ENCODE measurements at places on chromosomes 16 and 17.

GRCh38 chr17:62821189-62822079, 13.3 kb upstream of the MARCHF10 start:
- DNase-seq, result no peak

DNA sequence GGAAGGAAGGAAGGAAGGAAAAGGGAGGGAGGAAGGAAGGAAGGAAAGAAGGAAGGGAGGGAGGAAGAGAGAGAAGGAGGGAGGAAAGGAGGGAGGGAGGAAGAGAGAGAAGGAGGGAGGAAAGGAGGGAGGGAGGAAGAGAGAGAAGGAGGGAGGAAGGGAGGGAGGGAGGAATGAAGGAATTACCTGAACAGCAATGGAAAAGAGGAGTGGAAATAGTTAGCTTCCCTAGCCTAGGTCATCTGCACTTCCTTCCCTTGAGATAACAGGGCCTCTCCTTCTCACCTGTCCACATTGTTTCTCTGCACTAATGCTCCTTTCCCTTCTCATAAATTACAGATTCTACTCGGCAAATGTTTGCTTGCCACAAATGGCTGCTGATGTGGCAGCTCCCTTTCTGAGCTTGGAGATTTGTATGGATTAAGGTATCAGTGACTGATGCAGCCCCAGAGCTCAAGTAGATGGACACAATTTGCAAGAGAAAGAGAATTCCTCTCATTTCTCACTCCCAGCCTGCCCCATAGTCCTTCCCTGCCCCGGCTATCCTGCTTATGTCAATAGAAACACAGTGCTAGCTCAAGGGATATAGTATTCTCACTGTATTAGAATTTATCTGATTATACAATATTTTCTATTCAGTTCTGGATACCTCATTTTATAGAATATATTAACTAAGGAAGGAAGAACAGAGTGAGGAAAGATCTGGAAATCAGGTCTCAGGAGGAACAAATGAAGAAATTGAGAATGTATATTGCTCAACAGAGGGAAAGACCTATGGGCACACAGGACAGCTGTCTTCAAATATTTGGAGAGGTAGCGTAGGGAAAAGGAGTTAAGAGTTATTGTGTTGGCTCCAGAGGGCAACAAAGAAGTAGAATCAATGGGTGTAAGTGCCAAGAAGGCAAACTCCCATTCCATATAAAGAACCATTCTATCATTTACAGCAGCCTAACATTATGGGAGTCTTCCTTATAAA, 14.6 kb downstream of the HOXB1 start:
- DNase-seq, result no peak

DNA sequence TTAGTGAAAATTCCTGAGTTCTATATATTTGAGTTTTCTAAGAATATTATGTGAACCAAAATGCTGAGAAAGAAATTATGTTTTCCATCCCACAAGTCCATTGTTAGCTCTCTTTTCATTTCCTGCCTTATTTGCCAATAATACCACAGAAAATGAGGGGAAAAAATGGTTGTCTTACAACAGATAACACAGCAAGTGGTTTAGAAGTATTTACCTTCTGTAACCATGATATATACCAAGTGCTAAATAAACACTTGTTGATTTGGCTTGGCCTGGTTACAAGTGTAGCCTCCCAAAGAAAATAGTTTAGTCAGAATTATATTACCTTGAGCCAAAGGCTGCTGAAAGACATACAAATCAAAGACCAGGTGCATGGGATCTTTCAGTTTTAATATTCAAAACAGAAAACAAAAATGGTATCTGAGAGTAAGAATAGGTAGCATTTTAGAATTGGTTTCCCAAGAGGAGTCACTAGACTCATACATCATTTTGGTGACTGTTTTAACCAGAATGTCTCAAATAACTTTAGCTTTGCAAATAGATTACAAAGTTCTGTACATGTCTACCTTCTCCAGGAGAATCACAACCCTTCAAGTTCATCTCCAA, 439.8 kb upstream of the DYNLRB2 start:
- DNase-seq, result no peak

GRCh38 chr17:81400154-81400977, 5.1 kb downstream of the BAHCC1 start:
- DNase-seq, result no peak

GRCh38 chr17:79420318-79421243, 190.3 kb downstream of the RBFOX3 start:
- DNase-seq, result no peak

DNA sequence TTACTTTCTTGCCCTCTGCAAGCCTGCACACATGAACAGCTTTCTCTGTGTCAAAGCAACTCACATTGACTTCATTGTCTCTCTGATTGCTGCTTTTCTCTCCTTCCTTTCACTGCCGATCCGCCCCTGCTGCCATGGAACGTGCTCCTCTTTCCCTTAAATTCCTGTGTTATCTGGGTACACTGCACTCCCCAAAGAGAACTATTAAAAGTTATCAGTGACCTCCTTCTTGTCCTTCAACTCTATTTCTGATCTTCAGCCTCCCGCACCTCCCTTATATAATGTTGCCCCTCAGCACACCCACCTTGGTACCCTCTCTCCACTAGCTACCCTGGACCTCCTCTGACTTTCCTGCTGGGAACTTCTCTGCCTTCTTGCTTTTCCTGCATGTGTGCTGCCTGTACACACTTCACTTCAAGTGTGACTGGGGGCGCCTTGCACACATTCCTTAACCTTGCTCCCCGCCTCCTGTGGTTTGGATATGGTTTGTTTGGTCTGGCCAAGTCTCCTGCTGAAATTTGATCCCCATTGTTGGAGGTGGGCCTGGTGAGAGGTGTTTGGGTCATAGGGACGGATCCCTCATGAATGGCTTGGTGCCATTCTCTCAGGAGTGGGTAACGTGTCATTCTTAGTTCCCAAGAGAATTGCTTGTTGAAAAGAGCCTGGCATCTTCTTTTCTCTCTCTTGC, 26.7 kb upstream of the PMP22 start:
- DNase-seq, result no peak

DNA sequence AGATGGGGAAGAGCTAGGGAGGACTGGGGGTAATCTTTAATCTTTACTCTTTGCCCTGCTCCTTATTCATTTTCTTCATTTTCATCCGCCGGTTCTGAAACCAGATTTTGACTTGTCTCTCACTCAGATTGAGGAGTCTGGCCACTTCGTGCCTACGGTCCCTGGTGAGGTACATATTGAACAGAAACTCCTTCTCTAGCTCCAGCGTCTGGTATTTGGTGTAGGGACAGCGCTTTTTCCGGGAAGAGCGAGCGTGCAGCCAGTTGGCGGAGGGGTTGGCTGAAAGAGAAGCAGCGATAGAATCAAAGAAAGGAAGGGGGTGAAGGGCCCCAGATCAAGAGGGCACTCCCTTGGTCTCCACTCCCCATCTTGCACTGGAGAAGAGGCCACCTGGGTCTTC, 3.3 kb downstream of the HOXB9 start:
- no peak for DNase-seq

DNA sequence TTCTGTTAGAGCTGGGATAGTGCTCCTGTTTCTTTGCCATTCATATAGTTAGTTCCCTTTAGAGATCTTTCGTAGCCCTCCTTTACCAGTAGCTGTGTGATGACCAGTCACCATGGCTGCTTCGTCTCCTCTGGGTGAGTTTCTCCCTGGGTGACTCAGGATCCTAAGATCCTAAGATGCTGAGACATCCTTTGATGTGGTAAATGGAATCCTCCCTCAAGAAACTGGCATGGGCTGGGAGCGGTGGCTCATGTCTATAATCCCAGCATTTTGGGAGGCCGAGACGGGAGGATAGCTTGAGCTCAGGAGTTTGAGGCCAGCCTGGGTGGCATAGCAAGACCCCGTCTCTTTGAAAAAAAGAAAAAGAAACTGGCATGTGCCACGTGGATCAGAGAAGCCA, 5.9 kb downstream of the PHAF1 start:
- no peak for DNase-seq

DNA sequence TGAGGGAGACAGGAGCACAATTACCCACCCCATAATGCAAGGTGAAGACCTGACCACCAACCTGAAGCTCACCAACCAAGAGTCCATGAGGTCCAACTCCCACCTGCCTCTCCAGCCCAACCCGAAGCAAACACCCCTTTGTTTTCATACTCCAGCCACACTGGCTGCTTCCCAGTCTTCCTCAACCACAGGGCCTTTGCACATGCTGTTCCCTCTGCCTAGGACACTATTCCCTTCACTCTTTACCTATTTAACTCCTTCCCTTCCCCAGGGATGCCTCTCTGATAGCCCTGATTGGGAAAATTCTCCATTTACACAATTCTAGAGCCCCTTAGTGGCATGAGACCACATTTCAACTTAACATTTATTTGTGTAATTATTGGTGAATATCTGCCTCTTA, 86.0 kb downstream of the VAT1L start:
- DNase-seq, result no peak

GRCh38 chr17:79400989-79401703, 209.7 kb downstream of the RBFOX3 start:
- DNase-seq, result peak; percentile 76

DNA sequence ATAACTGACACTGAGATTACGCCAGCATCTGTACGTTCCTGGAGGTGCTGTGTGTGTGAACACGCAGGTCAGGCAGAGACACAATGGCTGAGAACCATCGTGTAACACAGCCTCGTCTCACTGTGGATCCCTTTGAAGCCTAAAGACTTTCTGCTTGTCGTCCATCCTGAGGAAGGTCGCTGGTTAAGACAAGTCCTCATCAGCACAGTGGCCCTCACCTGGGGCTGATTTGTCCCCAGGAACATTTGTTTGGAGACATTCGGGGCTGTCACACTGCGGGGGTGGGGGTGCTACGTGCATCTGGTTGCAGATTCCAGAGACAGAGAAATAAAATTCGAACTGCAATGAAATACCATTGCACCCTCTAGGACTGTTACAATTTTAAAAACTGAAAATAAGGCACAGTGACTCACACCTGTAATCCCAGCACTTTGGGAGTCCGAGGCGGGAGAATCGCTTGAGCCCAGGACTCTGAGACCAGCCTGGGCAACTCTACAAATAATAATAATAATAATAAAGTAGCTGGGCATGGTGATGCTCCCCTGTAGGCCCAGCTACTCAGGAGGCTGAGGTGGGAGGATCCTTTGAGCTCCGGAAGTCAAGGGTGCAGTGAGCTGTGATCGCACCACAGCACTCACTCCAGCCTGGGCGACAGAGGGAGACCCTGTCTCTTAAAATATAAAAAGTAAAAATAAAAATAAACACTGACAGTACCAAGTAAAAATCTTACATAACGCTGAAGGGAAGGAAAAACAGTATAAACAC, 112.0 kb upstream of the METRNL start:
- DNase-seq, result no peak

GRCh38 chr17:75504347-75505151, 10.8 kb downstream of the CASKIN2 start:
- DNase-seq, result peak; percentile 50

GRCh38 chr17:77049440-77049839, 91.3 kb upstream of the SEC14L1 start:
- DNase-seq, result no peak

DNA sequence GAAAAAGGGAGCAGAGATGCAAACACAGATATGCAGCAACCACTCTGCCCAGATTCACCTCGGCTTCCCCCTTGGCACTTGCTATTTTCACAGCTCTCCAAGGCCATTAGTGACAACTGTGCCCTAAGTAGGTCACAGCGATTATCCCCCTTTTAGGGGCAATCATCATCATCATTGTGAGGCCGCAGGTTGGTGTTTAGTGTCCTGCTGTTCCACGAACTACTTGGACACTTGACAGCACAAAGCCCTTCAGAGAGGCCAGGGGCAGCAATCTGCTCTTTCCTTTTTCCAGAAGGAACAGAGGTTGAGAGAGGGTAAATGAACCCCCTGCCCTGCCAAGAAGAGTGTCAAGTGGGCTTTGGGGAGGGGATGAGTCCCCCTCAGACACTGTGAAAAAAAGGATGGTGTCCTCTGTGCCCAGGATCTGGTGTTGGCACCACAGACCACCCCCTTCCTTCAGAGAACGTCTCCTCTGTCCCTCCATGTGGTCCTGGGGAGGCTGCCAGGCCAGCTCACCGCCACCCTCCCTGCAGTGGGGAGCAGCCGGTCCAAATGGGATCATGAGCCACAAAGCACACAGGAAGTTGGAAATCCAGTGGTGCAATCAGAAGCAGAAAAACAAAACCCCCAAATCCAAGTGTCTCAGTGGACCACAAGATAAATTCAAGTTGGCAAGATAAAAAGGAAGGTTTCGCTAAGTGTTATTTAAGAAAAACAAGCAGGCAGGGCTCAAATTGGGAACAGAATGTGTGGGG, 78.4 kb upstream of the MED9 start:
- DNase-seq, result no peak

DNA sequence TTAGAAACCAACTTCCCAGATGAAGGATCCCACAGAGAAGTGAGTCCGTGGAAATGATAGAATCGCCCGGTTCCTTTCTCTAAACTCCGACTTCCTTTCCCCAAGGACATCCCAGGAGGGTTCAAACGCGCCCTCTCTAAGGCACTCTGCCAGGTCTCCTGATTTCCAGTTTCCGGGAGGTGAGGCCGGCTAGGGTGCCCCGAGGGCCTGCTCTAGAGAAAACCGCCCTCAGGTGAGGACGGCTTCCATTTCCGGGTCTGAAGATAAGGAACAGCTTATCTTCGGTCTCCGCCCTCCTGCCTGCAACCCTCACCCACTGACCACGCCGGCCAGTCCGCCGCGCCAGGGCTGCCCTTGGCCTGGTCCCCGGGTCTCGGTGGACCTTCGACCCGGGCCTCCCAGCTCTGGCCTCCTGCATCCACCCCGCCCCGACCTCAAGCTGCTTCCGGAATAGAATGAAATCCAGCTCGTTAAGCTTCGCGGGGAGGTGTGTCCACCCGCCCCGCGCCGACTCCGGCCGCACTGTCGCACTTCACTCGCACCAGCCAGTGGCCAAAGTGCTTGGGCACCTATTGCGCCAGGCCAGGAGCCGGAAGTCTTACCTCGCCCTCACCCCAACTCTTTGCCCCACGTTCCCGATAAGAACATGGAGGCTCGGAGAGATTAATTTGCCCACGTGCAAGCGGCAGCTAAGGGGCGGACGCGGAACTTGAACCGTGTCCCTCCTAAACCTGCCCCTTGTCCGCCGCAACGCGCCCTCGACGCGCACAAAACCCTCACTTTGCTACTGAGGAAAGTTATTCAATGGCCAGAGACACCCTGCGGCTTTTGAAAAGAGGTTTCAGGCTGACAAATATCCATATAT, 836 bp upstream of the MMP15 start:
- DNase-seq, result peak; percentile 34

- no peak for DNase-seq
These were observed 8.4 kb downstream of the SRL start for GRCh38 chr16:4233431-4233830.

- DNase-seq, result no peak
These were observed 508.1 kb downstream of the HAPSTR1 start for GRCh38 chr16:9599415-9600120.

DNA sequence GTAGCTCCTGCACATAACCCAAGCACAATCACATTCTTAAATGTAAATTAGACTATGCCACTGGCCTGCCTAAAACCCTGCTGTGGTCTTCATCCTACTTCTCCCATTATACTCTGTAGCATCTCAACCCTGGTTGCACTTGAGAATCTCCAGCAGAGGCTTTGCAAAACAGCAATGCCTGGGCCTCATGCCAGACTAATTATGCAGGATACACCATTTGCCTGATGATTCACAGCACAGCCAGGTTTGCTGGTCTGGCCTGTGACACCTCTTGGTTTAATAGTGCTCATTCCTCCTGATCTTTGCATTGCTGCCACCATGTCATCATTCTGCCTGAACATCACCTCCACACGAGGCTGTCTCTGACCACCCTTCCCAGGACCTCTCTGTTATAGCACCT, 491.9 kb upstream of the TOM1L1 start:
- no peak for DNase-seq
